NCI-H1105 (cell line): ENCODE measurements at places on chromosomes 7 and 10.

DNA sequence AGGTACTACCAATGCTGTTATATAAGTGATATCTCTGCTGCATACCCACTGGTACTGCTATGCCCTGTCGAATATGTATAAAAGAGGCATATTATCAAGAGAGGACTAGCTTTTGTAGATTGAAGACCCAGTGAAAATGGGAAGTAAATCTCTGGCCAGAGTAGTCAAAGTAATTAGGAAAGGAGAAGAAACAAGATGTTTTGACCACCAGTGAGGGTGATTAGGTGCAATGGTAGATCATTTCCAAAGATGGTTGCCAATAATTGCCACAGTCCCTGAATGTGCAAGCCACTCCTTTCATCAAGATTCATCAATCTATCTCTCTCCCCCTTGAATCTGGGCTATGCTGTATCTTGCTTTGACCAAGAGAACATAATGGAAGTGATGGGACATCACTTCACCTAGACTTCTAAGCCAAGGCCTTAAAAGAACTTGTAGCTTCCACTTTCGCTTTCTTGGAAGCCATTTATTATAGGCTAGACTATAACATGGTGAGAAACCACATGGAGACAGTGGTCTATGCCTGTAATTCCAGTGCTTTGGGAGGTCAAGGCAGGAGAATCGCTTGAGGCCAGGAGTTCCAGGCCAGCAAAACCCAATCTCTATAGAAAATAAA lies 52.6 kb upstream of the ST8SIA6 start:
- no peak for DNase-seq

DNA sequence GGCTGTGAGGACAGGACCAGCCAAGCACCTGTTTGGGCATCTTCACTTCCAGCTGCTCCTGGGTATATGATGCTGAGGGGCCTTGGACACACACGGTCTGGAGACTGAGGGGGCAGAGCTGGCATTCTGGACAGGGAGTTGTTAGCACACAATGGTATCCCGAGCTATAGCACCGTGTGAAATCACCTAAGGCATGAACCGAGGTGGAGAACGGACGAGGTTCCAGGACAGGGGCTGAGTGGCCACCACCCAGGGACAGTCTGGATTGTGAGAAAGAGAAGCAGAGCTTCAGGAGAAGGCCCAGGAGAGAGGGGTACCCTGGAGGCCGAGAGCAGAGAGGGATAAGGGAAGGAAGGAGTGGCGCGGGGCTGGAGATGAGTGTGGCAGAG lies 571.8 kb downstream of the TCERG1L start:
- no peak for DNase-seq

DNA sequence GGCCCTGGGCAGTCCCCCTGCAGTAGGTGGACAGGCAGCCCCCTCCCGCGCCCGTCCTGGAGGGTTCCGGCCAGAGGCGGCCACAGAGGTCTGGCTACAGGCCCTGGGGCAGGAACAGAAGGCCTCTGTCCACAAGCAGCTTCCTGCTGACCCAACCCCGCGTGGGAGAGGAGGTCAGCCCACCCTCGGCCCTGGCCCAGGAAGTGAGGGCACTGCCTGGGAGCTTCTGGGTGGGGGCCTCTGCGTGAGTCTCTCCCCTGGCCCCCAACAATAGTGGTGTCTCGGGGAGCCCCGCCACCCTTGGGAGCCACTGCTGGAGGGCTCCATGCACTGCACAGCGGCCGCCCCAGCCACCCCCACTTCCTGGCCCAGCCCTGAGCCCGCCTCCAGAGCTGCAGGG lies 4.7 kb downstream of the MICALL2 start:
- no peak for DNase-seq

DNA sequence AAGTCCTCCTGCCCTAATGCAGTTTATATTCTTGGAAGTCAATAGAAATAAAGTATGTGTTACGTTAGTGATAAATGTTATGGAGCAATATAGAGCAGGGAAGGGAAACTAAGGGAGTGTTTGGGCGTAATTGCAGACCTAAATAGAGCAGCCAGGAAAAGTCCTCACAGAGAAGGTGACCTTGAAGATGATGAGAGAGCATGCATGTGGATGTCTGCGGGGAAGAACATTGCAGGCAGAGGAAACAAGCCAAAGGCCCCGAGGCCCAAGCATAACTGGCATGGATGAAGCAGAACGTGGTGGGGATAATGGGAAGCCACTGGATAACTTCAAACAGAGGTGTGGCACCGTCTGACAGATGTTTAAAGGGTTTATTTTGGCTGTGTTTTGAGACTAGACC lies 12.5 kb downstream of the ADD3 start:
- DNase-seq, result no peak

GRCh38 chr7:127733986-127734385 lies 82.0 kb downstream of the SND1 start:
- no peak for DNase-seq

DNA sequence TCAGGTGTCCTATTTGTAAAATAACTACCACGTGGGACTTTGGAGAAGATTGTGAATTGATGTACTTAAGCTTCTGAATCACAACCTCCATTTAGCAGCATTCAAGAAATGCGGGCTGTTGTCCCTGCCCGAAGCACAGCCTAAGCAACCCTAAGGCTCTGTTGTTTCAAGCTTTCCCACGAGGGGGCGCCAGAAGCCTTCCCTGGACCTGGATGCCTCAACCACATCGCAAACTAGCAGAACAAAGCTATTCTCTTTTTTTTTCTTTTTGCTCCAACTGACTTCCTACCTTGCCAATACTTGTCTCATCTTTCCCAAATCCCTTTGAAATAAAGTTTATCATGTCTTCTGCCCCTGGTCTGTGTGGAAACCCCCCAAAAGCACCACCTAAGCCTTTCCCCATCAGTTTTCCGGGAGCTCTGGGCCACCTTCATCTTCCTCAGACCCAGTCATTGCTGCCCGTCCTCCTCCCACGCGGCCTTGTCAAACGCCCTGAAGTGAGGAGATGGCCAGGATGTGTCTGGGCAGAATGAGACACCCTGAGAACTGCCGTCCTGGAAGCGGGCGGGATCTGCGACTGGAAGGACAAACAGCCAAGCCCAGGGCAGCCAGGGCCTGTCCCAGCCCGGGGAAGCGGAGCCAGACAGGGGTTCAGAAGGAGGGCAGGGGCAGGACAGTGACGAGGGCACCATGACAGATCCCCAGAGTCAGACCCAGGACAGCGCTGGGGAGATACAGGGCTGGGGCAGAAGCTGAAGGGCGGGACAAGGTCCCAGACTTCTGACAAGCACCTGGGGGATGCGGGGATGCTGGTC lies 112.7 kb downstream of the SLIT1 start:
- peak; percentile 64 for DNase-seq

- no peak for DNase-seq
Observed at GRCh38 chr7:2621948-2622640, 9.7 kb upstream of the TTYH3 start.

GRCh38 chr7:47982610-47983009 lies 3.2 kb upstream of the HUS1 start:
- DNase-seq, result no peak

DNA sequence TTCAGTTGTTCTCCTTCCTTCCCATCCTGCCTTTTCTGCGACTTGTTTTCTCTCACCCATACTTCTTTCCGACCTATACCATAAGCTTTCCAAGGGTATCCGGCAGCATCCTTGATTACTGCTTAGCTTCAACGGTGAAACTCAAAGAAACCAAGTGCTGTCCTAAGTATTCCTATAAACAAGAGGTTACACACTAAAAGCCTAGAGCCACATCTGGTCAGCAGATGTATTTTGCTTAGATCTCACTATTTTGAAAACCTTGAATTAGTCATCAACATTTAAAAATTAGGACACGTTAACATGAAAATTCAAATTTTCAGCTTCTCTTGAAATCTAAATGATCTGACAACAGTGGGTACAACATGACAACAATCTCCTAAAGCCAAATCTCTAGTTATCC lies 20.0 kb downstream of the ARHGAP21 start:
- DNase-seq, result no peak

DNA sequence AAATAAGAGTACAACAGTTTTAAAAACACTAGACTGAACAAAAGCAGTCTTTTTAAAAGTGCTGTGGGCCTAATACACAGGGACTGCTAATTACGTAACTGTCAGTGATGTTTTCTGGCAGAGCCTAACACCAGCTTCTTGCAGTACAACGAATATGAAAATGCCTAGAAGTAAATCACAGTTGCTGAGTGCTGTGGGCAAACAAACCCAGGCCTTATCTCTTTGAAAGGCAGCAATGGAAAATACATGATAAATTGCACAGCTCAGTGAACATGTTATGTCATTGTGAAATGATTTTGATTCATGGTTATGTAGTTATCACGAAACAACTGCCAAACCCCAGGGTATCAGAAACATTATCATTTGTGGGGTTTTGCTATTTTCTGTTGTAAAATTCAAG lies 428.4 kb downstream of the GFRA1 start:
- no peak for DNase-seq

DNA sequence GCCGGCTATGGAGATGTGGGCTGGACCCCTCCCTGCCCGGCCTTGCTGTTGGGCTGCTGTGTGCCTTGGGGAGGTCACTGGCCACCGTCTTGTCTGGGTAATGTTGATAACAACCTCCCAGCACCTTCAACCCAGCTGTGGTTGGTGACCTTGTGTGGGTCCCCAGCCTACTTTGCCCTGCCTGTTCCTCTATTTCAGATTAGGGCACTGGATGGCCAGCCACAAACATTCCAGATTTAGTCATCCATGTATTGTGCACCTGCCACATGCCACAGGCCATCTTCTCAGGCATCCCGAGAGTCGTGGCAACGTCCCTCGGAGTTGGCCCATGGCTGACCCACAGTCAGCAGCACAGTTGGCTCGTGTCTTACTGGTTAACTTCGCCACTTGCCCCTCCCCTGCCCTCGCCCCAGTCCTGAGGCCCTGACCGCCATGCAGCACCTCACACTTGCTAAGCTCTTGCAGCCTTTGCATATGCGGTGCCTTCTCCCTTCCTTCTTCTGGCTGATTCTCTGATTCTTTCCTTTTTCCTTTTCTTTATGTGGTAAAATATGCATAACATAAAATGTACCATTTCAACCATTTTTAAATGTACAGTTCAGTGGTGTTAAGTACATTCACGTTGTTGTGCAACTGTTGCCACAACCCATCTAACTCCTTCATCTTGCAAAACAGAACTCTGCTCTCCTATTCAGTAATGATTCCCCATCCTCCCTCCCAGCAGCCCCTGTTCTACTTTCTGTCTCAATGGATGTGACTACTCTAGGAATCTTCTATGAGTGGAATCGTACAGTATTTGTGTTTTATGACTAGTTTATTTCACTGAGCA lies 60.6 kb downstream of the PRF1 start:
- no peak for DNase-seq

DNA sequence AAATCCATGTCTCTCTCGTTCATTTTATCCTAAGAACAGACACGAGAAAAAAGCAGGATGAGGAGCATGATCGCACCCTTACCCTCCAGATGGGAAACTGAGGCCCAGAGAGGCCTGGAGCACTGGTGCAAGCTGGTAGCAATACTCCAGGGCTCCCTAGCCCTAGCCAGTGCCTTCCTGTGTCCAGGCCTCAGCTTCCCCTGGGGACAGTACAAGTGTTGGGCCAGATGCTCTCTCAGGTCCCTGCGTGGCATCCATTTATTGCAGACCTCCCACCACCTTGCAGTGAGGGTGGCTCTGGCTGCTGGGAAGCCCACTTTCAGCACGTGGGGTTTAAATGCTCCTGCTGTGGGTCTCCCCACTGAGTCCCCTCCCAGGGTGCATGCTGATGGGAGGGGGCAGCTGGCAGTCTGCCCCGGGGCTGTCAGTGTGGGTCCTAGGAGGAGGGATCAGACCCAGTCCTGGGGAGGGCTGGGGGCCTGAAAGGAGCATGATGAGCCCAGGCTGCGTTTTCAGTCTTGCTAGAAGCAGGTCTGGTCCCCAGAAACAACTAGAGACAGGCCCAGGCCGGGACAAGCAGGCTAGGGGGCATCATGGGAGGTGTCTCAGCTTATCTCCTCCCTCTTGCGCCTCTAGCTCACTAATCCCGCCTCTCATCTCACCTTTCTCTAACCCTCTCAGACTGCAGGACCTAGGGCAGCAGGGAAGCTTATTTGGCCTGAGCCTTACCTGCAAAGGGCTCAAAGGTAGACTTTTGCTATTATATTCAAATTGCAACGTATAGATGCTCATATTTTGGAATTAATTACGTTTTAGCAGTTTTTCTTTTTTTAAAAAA lies 662 bp upstream of the PPIF start:
- no peak for DNase-seq

DNA sequence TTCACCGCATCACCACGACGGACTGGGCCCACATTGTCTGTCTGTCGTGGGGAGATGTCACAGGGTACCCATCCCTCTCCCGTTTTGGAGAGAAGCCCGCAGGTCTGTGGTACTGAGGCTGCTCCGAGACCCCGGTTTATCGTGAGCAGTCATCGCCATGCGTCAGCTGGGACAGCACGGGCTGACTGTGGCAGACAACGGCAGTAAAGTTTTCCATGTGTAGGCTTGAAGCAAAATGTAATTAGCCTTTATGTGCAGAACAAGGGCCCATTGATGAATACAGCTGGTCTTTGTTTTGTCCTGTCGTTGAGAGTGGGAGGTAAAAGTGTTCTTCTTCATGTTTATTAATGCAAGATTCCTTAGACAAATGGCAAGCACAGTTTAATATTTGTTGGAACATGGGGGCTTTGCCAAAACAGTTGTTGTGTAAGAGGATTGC lies 167.4 kb upstream of the SH2B2 start:
- DNase-seq, result no peak

DNA sequence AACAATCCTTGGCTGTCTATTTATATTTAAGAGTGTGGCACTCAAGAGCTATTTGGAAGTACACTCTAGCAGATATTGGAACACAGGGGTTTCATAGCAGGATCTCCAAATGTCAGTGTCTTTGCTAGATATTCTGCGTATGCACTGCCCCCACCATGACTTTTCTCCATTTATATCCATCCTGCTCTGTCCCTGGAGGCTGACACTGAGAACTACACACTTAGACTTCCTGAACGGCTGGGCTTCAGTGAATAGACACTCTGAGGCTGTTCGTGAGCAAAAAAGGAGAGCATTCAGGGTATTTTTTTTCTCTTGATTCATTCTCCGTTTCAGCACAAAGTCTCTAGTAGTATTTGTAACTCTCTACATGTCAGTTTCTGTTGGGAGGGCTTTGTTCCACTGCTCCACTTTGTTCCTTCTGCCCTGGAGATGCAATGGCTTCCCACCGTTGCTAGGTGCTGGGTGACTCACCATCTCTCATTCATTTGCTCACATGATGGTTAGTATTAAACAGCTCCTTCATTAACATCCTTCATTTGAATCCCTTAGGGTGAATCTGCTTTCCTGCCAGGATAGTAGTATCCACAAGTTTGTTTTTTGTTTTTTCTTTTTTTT lies 155.9 kb upstream of the SLC13A1 start:
- no peak for DNase-seq
